ENCODE measurements at places on chromosomes 5 and 9. TPM values are rescaled to one million over a fixed set of nuclear protein-coding genes. Genes with fewer than 3 reads are reported as not detected.

DNA sequence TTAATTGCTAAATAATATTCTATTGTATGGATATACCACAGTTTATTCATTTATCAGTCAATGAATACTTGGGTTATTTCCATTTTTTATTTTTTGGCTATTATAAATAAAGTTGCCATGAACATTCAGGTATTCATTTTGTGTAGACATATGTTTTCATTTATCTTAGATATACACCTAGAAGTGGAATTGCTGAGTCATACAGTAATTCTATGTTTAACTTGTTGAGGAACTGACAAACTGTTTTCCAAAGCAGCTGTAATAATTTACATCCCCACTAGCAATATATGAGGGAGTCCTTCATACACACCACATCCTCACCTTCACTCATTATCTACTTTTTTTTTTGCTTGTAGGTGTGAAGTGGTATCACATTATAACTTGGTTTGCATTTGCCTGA lies 123.6 kb downstream of the FBN2 start:
- DNase-seq: no peak

Gene PLPP7
- 6.2 TPM for total RNA-seq

- no peak for DNase-seq
These were observed 18.2 kb downstream of the VLDLR start for GRCh38 chr9:2639786-2640185.

Gene CDX1
- total RNA-seq: not detected

Gene FAT2
- 3.2 TPM for total RNA-seq

GRCh38 chr9:29044959-29045358 lies 1471.7 kb upstream of the C9orf72 start:
- no peak for DNase-seq

Gene HSPB3
- 0.33 TPM for total RNA-seq

Gene RUFY1
- total RNA-seq: 32.2 TPM

Gene NUTM2G
- total RNA-seq: not detected

- DNase-seq: peak; percentile 83
These were observed 83.3 kb upstream of the CXCL14 start for GRCh38 chr5:135662061-135662481.

Gene TICAM2
- 2.3 TPM for total RNA-seq

DNA sequence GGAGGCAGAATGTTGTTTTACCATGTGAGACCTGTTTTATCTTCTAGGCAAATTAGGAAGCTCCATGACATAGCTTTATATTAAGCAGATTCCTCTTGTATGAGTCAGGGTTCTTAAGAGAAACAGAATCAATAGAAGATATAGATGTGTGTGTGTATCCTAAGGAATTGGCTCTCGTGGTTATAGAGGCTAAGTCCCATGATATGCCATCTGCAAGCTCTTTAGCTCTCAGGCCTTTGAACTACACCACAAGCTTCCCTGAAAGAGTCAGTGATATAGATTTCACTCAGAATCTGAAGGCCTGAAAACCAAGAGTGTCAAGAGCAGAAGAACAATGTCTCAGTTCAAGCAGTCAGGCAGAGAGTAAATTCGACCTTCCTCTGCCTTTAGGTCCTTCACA lies 365.8 kb upstream of the ZNF608 start:
- no peak for DNase-seq

DNA sequence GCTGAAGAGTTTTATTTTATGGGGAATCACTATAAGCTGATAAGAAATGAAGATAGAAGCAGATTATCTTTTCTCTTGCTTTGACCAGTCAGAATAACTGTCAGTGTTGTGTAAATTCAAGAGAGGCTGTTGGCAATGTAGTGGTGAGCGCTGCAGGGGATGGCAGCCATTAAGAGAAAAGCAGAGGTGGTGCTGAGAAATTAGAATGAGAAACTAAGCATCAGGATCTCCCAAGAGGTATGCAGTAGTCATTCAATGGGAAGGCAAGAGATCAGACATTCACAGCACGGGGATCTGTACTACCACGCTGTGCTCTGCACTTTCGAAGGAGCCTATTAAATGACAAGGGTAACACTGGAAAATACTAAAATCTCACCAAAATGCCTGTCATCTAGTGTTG lies 768.5 kb upstream of the ACO1 start:
- DNase-seq: no peak

DNA sequence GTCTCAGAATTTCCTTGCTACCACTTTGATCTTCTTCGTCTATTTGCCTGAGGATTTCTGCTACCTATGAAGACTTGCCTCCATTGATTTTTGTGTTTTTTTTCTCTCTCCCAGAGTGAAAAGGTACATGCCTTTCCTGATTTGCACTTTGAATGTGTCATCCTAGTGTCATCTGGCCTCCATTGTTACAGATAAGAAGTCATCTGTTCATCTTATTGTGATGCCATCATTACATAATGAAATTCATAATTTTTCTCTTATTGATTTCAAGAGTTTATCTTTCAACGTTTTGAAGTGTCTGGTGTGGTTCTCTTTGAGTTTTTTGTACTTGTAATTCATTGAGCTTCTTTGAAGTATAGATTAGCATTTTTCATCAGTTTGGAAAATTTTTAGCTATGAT lies 144.8 kb downstream of the SH3GL2 start:
- DNase-seq: no peak

GRCh38 chr5:148998174-148998797 lies 64.6 kb downstream of the SH3TC2 start:
- peak; percentile 62 for DNase-seq

DNA sequence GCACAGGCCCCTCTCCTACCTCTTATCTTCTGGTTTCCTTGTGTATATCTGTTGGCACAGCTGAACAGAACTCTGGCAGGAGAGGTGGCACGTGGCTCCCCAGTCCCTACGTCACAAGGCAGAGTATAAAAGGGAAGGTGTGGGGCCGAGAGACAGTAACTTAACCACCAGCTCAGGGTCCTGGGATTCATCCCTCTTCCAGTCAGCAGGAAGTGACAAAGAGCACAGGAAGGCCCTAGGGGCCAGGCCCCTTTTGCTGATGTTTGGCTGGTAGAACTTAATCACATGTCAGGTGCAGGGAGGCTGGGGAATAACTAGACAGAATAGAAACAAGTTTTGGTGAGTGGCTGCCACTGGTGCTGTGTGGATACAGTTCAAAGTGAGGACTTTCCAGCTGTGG lies 4.5 kb upstream of the ICE1 start:
- DNase-seq: no peak

Gene BRINP1
- 83.5 TPM for total RNA-seq

- DNase-seq: no peak
These were observed 17.1 kb downstream of the CDC26 start for GRCh38 chr9:113258282-113258681.

Gene POC5
- 13.9 TPM for total RNA-seq

DNA sequence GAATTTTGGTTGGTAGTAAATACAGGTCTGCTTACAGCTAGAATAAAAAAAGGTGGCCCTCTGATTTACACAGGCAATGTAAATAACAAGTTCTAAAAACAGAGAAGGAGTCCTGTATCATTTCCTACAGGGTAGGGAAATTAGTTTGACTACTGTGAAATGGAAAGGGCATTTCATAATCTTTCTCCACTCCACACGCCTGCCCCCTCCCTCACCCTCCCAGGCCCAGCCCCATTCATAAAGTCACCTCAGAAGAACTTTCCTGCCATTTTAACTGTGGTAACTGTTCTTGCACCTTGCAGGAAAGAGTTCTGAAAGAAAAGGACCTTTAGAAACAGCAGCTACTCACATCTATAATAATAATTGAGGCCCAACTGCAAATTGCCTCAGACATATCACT lies 69.7 kb downstream of the MEF2C start:
- DNase-seq: no peak

DNA sequence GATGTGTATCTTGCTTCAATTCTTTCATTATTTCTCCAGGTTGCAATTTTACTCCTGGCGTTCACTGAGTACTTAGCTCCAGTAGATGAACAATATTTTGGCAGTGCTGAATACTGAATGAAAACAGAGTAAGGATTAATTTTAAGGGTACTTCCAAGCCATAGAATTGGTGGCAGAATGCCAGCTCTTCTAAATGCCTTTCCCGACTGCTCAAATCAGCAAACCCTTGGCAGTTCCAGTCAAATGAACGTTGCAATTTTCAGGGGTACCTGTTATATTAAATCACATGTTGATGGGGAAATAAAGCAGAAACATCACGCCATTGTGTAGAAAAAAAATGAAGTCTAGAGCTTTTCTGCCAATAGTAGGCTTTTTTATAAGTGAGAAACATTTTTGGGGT lies 282.4 kb upstream of the RPS23 start:
- no peak for DNase-seq

Gene IFNA2
- total RNA-seq: not detected

DNA sequence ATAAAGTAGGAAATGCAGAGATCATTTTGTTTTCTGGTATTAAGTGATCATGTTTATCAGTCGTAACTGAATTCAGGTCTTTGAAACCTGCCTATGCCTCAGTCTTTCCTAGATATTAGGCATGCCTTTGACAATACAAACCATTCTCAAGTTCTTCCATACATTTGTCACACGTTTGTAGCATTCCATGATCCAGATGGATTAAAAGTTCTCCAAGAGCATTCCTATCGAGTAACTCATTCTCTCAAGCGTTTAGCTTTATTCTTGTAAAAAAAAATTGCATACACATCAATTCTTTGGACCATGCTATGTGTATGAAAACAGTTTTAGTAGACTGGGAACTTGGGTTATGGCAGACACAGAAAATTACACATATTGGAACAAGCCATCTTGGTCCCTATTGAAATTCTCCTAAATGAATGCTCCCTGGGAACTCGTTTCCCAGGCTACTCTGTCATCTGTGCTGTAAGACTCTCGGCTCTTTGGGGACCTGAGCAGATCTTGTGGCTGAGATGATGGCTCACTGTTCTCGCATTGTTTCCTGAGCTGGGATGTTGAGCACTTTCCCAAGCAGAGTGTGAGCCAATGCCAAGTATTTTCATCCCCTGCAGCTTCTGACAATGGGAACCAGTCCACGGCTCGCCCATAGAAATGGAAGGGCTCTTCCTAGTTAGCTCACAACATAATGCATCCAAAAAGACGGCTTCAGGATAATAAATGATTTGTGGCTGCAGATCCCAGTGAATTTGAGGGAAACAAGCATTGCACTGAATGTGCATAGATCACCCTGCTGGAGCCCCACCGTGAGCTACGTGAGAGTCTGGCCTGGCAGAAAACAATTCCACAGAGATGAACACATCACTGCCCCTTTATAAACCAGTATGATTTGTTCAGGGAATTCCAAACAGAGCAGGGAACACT lies 230.2 kb downstream of the IRX1 start:
- DNase-seq: no peak

Gene MAPK9
- 91.4 TPM for total RNA-seq

DNA sequence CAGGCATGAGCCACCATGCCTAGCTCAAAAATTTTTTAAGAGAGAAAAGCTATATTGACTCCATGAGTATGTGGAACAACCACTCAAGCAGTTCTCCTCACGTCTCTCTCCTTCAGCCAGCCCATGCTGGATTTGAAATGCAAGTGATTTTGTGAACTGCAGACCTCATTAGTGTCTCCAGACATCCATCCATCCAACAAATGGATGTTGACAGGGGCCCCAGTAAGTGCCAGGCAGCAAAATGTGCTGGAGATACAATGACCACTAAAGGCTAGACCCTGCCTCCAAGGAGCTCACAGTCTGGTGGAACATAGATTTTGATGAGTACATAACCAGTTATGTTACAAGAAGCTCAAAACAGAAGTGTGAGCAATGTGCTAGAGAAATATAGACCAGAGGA lies 37.1 kb upstream of the PPARGC1B start:
- DNase-seq: no peak

GRCh38 chr9:128087262-128087661 lies 19.2 kb downstream of the SLC25A25 start:
- DNase-seq: no peak

DNA sequence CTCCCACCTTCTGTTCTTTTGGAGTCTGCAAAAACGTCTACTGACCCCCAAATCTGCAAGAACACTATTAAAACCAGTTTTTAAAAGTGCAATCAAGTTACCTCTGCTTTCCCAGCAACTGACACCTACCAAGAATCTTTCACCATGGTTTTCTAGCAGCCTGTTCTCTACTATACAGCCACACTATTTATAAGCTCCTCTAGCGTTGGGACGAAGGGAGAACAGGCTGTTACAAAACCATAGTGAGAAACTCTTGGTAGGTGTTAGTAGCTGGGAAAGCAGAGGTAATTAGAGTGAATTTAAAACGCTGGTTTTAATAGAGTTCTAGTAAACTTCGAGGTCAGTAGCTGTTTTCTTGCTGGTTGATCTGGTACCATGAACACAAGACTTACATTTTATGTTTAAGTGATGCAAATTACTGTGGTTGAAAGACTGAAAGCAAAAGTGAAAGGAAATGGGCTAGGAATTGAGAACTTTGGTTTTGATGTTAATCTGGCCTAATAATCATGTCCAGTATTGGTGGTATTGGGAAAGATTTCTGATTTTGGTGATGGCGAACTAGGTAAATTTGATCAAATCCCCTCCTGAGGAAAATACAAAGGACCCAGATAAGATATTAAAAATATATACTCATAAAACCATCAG lies 5.3 kb downstream of the MROH2B start:
- no peak for DNase-seq

Gene FBP2
- not detected for total RNA-seq

- DNase-seq: no peak
These were observed 703 bp downstream of the ISCA1 start for GRCh38 chr9:86281593-86282076.

DNA sequence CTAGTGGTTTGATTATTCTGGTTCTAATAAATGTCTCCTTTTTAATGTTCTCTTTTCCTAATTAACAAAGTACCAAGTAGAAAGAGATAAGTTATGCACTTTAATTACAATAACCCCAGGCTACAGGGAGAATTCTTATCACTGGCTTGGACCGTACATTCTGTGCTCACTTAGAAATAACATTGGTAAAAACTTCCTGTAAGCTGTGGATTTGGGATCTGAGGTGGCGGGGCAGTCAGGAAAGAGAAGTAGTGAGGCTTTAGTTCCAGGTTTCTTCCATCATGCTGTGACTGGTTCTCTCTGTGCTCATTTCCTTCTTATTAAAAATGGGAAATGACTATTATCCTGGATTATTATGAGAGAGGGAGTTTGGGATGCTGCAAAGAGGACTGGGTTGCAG lies 142.0 kb downstream of the EGFLAM start:
- no peak for DNase-seq

- DNase-seq: peak; percentile 96
These were observed at the start of gene PIP5KL1 for GRCh38 chr9:127930231-127931091. PIP5KL1 (minus strand) TSS chr9:127930777; CDS start chr9:127930752, 25 bp downstream.

Gene CLIC3
- total RNA-seq: 6.4 TPM

- no peak for DNase-seq
These were observed 150.1 kb upstream of the STK32A start for GRCh38 chr5:147084702-147085101.

DNA sequence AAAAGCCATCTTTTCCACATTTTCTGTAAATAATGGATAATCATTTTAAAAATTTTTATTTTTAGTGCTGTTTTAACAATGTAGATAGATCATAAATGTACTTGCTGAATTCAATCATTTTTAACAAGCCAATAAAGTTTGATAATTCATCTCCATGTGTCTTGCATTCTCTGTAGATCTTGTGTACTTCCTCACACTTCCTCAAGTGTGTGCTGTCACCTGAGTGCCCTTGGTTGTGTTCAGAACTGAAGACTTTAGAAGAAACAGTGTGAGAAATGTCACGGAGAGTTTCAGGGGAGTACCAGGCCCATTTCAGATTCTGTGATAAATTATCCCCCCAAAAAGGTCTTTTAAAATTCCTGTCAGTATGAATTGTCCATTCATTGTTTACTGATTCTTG lies 146.0 kb downstream of the NTRK2 start:
- DNase-seq: no peak
